NCI-H526 (cell line): ENCODE measurements at places on chromosomes 5 and 9.

DNA sequence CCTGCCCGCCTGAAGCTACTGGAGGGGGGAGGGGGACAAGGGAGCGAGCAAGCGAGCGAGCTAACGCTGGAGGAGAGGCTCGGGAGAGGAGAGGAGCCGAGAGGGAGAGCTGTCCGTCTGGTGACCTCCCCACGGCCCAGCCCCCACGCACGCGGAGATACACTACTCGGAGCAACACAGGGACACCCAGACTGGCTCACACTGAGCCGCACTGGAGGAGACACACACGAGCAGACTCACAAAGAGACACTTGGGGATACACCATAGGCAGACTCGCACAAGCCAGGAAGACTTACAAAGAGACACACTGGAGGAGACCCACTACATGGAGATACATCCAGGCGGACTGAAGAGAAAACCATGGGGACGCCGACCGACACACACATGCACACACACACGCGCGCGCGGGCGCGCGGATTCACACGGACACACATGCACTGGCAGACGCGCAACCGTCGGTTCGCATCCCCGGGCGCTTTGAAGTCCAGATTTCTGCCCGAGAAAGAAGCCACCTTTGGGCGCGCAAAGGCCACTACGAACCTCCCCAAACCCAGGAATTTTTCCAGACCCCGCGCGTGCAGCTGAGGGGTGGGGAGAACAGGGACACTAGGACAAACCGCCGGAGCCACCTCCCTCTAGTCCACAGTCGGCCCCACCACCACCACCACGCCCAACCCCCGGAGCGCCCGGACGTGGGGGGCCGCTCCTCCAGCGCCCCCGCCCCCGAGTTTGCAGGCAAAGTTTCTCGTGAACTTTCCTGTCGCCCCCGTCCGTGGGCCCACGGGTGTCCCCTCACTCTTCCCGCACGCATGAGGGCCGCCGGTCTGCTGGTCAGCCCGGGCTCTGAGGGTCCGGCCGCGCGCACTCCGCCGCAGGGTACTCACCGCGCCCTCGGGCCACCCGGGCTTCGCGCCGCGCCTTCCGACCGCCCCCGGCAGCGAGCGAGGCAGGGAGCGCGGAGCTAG, 571 bp downstream of the CNTFR start:
- no peak for DNase-seq

- no peak for DNase-seq
These were observed 170.6 kb downstream of the RAB3C start for GRCh38 chr5:58753446-58753845.

- no peak for DNase-seq
These were observed 77.8 kb downstream of the SECISBP2 start for GRCh38 chr9:89395931-89396710.

DNA sequence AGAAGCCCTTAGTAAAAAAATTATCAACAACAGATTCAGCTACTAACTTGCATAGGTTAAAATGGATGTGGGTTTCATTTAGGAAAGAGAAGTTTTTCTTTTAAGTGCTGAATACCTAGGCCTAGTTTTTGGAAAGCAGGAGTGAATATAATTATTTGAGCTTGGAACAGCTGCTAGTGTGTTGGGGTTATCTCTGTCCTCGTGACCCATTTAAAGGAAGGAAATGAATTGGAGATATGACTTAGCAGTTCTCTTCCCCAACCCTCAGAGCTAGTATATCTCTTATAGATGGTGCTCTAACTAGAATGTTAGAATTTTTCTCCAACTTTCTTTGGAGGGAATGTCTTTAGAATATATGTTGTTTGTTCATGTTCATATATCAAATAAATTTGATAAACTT, 38.6 kb downstream of the ZNF366 start:
- DNase-seq: no peak

DNA sequence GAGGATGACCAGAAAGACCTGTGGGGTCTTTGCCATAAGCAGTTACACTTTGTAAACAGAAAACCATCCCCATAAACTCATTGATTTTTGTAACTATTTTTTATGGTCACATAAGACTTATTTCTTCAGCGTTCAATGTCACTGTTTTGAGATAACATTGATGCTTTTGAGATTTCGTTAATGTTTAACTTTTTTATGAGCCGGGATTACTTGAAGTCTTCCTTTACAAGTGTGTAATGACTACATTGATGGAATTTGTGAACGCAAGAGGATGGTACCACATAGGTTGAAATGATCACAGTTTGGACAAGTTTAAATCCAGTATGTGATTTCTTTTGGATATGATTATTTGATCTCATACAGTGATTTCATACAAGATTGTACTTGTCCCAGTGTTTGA, 1.8 kb downstream of the SLC12A2 start:
- no peak for DNase-seq

GRCh38 chr5:141528291-141528984, 39.6 kb downstream of the PCDHGC5 start:
- no peak for DNase-seq

- no peak for DNase-seq
These were observed 229.8 kb upstream of the IL12B start for GRCh38 chr5:159560088-159560487.

DNA sequence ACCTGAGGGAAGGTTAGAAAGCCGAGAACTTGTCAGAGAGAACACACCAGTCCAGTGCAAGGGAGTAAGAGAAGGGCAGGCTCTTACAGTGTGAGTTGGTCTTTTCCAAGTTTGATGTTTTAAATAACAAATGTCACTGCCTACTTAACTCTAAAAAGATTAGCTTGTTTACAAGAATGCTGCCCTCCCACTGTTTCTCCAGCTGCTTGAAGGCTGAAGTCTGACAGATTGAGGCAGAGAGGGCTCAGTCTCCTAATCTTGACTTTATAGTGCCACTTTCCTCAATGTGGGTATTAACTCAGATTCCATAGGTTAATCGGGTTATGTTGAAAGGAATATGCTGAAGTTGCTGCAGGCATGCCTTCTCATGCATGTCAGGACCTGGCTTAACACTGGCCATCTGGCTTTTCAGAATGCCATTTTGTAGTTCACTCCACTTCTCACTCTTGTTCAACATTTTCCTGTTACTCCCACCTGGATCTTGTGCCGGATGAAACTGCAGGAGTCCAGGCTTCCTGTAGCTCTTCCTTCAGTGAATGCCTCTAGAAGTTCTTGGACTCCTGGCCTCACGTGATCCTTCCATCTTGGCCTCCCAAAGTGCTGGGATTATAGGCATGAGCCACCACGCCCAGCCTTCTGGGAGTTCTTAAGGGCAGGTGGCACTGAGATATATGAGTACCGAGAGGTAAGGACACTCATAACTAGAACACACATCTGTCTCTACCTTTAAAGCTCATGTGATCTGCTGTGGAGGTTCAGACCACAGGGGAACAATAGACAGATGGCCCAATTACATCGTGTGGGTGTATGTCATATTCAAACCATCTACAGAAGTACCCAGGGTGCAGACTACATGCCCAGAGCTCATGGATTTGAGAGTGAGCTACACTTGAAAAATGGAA, 249.7 kb downstream of the ARHGAP26 start:
- no peak for DNase-seq

- peak; percentile 12 for DNase-seq
These were observed 77.9 kb downstream of the HMCN2 start for GRCh38 chr9:130343445-130343918.

GRCh38 chr5:128796506-128796905, 168.8 kb upstream of the SLC27A6 start:
- DNase-seq: no peak

GRCh38 chr9:132811985-132812384, 66.1 kb downstream of the AK8 start:
- DNase-seq: no peak

DNA sequence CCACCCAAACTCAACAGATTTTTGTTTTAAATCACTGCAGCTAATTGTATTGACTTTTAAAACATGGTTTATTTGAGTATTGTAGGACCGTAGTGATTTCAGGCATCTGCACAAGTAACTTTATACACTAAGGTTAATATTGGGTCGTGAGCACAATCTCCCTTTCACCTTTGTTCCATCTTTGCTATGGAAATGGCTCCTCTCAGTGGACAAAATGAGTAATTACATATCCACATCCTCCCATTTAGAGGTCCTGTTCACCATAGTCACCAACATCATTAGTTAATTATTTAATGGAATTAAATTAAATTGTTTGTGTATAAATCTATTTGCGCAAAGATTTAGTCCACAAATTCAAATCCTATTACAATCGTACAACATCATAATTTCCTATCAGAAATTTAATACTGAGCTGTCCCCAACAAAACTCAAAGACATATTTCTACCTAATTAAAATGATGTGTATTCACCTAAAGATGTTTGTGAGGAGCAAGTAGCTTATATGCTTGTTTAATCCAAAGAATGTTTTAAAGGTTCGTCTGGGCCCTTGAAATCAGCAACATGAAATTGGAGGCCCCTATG, 173.0 kb upstream of the DAPK1 start:
- peak; percentile 9 for DNase-seq

- peak; percentile 68 for DNase-seq
These were observed 67.5 kb upstream of the CKMT2 start for GRCh38 chr5:81165493-81166119.

DNA sequence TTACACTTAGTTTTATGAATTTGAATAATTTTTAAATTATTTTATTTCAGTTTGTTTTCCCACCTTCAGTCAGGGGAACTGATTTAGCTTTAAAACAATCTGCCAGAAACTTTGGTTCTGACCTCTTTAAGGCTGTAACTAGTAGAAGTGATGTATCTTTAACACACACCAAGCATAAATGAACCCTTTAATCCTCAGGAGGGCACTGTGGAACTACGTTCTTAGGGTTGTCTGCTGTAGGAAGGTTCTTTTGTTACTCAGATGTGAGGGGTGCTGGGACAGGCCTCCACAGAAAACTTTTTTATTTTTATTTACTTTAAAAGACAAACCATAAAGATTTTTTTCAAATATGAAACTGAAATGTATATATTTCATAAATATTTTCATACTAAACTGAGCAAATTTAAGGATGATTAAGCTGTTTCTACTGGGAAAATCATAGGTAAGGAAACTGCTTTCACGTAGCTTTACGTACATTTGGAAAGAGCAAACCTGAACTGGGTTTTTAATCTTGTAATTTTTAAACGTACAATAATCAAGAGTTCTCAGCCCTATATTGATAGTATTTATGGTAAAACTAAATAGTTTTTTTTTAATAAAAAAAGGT, 5.3 kb downstream of the KLF4 start:
- DNase-seq: peak; percentile 66

DNA sequence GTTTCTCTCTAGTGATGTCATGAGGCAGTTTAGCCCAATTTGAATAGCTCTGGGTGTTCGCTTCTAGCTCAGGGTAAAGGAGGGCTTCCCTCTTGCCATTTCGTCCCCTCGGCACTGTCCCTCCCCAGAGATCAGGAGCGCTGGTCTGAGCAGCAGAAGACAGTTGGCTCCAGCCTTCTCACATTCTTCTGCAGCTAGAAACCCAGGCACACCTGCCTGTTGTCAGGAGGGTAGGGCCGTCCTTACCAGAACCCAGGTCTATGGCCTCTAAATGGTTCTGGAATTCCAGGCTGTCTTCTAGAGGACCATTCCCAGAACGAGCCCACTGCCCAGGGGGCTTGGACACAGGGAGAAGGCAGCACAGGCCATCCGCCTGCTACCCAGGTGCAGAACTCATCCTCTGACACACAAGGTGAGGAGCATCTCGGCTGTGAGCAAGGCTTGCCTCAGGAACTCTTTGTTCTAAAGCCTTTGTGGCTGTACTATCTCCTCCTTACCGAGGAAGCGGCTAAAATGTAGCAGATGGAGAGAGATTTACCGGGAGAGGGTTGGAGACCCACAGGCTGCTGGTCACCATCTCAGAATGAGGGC, 255.6 kb upstream of the IRX2 start:
- no peak for DNase-seq

- no peak for DNase-seq
These were observed 47.7 kb upstream of the NOTCH1 start for GRCh38 chr9:136593581-136593980.

DNA sequence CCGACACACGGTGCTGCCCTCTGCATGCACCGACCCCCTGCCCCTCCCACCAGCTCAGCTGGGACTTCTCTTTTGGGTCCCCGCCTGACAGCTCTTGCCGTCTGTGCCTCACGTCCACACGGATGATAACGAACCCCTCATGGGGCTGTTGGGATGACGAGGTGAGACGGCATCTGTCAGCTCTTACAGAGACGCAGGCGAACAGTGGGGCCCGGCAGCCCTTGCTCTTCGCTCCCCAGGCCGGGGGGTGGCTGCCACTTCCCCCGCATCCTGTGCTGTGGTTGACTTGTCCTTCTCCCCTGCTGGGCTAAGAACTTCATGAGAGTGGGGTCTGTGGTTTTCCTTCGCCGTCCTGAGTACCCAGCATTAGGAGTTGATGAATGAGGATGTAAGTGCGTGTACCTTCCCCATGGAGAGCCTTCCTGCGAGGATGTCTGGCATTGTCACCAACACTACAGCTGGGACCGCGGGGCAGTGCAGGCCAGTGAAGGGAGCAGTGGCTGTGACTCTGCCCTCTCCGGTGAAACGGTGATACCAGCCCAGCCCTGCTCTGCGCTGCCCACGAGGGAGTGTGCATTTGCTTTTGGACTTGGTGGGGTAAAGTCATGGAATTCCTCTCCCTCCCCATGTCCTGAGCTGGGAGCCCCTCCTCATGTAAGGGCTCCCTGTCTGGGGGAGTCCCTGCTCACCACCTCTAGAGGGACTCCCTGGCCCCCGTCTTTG, 23.2 kb downstream of the HK3 start:
- no peak for DNase-seq

DNA sequence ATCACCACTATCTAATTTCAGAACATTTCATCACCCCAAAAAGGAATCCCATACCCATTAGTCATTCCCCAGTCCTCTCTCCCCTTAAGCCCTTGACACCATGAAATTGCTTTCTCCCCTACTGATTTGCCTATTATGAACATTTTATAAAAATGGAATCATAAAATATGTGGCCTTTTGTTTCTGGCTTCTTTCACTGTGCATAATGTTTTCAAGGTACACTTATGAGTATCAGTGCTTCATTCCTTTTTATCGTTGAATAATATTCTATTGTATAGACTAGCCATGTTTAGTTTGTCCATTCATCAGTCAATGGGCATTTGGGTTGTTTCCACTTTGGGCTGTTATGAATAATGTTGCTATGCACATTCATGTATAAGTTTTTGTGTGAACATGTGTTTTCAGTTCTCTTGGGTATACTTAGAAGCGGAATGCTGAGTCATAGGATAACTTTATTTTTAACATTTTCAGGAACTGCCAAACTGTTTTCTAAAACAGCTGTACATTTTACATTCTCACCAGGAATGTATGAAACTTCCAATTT, 40.4 kb upstream of the FGF1 start:
- DNase-seq: no peak

GRCh38 chr5:61322738-61323725, 9.0 kb upstream of the ZSWIM6 start:
- no peak for DNase-seq
